HuH-7 (cell line): ENCODE measurements at places on chromosomes 5 and 9.

GRCh38 chr5:138662599-138662998 lies 87.4 kb upstream of the HSPA9 start:
- DNase-seq, result no peak

DNA sequence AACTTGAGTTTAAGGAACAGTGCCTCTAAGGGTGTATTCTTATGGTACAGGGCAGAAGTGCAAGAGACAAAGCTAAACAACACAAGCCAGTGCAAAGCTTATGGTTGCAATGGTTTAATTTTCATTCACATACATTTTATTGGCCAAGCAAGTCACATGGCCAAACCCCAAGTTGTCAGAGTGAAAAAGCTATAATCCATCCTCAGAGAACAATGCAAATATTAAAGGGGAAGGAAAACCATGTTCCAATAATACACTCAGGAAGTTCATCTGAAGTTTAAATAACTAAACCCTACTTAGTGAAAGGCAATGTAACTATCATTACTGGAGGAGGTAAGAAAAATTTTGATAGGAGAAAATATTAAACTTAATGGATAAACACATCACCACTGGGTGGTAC lies 26.6 kb upstream of the TLR4 start:
- DNase-seq, result no peak

GRCh38 chr9:70566751-70567150 lies 152.3 kb upstream of the KLF9 start:
- DNase-seq, result no peak

DNA sequence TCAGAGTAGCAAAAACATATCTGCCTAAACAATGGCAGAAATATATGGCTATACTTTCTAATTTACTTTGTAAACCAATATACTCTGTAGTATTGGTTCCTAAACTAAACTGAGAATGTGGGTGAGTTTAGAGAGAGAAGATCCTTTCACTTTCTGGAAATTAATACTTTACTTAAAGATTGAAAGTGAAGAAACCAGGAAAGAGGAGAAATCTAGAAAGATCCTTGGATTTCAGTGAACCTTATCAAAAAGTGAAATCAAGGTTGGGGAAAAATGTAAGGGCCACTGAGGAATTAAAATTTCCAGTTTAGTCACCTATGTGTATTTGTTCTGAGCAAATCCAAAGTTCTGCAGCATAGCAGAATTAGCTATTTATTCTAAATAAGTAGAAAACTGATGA lies 5.9 kb downstream of the SLC38A9 start:
- DNase-seq, result no peak

DNA sequence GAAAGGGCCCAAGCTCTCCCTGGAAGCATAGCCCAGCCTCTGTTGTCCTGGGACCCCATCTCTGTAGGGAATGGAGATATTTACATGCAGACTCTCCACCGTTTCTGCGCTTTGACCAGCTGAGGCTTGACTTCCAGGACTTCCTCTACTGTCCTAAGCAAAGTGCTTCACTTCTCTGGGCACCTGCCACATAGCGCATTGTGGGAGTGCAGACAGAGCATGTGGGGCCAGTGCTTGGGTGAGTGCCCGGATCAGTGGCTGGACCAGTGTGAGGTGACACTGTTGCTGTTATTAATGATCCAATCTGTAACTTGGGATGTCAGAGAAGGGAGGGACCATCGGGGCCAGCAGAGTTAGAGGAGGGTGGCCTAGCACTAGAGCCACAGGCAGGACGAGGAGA lies 10.5 kb downstream of the CXCL14 start:
- no peak for DNase-seq

DNA sequence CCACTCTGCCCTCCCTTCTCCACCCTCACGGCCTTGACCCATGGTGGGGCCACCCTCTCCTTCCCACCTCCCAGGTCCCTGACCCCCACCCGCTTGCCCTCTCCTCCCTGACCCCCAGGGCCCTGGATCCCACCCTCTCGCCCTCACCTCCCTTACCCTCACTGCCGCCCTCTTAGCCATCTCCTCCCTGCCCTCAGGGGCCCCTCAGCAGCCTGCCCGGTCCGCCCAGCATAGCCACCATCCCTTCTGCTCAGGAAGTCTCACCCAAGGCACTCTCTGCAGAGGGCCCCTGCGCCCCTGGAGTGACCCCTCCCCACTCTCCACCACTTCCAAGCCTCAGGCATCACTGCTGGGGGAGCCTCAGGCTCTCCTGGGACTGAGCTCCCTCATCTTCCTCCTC lies 66.3 kb downstream of the MRPL36 start:
- DNase-seq, result no peak

DNA sequence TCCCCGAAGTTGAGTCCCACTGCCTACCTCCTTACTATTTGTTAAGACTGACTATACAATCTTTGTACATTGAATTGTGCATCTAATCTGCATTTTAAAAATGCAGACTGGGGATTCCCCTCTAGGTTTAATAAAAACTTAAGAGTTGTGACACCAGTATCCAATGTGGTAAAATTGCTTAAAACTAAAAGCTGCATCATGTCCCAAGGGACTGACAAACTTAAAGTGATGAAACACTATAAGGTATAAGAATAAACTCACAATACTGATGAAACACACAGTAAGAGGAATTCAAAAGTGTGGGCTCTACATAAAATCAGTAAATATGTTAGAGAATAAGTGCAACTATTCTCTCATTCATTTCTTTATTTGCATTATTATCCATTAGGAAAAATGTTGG lies 1905.1 kb downstream of the MAT2B start:
- DNase-seq, result no peak

GRCh38 chr5:171412186-171412585 lies 7.3 kb upstream of the FGF18 start:
- DNase-seq, result no peak

- no peak for DNase-seq
Measured at GRCh38 chr9:92180669-92181181, 65.5 kb upstream of the SPTLC1 start.

DNA sequence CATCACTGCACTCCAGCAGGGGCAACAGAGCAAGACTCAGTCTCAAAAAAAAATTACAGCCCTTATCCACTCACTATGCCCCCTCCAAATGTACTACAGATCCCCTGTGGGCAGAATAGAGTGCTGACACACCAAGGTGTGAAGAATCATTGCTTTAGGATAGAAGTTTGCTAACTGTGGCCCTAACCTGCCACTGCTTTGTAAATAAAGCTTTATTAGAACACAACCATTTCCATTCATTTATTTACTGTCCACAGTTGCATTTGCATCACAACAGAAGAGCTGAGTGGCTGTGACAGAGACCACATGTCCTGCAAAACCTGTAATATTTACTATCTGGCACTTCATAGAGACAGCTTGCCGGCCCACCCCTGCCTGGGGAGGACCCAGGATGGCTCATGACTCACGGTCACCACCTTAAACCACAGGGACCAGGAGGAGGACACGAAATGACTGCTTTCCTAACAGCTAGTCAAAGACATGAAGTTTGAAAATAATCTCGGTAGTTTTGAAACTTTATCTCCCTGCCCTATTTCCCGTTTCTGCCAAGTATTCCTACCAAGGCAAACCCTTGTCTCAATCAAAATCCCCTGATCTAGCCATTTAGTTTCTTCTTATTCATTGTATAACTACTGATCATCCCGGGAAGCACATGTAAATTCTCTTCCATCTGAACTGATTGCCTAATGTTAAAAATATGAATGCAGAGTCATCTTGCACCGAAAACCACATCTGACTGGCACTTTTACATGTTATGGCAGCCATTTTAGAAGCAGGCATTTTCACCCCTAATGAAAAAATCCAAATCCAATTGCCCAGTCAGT lies 206.1 kb downstream of the SLIT3 start:
- DNase-seq, result no peak

DNA sequence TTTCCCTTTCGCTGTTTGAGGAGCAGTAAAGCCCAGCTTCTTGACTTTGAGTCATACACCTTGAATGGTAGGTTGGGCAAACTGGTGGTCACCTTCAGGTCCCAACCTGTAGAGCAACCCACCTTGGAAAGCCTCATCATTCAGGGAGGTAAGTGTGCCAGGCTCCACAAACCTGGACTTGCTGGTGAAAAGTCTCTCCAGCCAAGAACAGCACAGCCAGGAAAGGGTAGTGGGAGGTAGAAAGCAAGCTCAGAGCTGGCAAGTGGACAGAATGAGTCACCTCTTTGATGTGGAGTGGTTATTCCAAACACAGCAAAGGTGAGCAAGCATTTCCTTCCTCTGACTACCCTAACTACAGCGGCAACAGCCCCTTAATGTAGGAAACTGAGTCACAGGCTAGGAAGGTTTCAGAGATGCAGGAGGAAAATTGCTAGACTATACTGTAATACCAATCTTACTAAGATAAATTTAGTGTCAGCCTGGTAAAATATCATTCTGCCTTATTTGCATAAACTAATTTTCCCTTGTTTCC lies 117.5 kb upstream of the MTAP start:
- no peak for DNase-seq

GRCh38 chr5:139686706-139687441 lies 38.7 kb downstream of the CXXC5 start:
- DNase-seq, result no peak
